ENCODE measurements at places on chromosomes 16 and 17.
A peak's percentile ranks its signal among the peaks of the same experiment; 100 is the strongest.

GRCh38 chr16:28320741-28321140 lies 28.4 kb downstream of the SBK1 start:
- DNase-seq = no peak

GRCh38 chr16:52834736-52835465 lies 217.8 kb downstream of the CHD9NB start:
- no peak for DNase-seq

GRCh38 chr17:77391668-77392375 lies 251.1 kb downstream of the SEC14L1 start:
- no peak for DNase-seq

GRCh38 chr17:55587608-55588139 lies 76.4 kb upstream of the SMIM36 start:
- no peak for DNase-seq

DNA sequence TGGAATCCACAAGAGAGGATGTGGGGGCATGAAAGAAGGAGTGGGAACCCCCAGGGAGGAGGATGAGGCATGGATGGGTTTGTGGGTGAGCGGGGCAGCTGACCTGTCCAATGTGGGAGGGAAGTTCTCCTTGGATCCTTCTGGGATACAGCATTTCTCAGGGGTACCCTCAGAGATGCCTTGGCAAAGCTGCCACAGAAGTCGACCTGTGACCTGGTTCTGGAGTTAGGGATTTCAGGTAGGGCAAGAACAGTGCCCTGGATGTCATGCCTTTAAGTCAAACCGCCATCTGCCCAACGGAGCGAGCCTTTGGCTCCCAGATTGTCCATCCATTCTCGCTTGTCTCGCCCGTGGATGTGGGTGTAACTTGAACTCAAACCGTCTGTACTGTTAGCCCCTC lies 30.0 kb downstream of the WSCD1 start:
- DNase-seq = no peak

- no peak for DNase-seq
Observed at GRCh38 chr17:29303386-29303785, 9.4 kb upstream of the NUFIP2 start.

DNA sequence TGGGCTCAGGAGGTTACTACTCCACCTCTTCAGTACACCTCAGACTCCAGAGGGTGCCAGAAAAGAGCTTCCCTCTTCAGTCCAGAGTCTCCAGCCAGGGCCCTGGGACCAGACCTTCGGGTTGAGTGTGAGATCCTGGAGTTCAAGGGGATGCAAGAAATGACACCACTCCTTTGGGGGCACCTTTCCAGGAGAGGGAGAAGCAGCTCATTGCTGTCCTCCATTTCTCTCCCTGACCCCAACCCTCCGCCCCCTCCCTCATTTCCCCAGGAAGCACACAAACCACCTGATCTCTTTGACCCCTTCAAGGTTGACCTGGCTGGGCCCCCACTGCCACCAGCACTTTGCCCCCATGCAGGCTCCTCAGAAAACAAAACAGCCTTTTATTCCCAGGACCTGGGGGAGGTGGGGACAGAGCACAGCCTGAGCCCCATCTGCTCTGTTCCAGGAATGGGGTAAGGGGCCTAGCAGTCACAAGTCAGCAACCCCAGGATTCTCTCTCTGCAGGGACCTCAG lies 21.4 kb downstream of the CDH5 start:
- DNase-seq = no peak

- DNase-seq = peak; percentile 30
Observed at GRCh38 chr17:18257982-18258355, 569 bp downstream of the FLII start.

- DNase-seq = no peak
Observed at GRCh38 chr16:23298290-23298915, 3.7 kb upstream of the SCNN1B start.

DNA sequence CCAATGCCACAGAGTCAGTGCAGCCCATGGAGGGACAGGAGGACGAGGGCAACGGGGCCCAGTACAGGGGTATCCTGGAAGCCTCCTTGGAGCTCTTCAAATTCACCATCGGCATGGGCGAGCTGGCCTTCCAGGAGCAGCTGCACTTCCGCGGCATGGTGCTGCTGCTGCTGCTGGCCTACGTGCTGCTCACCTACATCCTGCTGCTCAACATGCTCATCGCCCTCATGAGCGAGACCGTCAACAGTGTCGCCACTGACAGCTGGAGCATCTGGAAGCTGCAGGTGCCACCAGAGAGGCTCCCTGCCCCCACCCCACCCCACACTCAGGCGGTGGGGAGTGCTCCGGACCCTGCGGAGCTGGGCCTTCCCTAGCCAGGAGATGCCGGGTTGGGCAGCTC lies 16.6 kb downstream of the TRPV2 start:
- DNase-seq = no peak

GRCh38 chr17:73770115-73770848 lies 126.0 kb upstream of the SDK2 start:
- peak; percentile 61 for DNase-seq

GRCh38 chr16:89081556-89081955 lies 12.1 kb upstream of the ACSF3 start:
- DNase-seq = no peak

DNA sequence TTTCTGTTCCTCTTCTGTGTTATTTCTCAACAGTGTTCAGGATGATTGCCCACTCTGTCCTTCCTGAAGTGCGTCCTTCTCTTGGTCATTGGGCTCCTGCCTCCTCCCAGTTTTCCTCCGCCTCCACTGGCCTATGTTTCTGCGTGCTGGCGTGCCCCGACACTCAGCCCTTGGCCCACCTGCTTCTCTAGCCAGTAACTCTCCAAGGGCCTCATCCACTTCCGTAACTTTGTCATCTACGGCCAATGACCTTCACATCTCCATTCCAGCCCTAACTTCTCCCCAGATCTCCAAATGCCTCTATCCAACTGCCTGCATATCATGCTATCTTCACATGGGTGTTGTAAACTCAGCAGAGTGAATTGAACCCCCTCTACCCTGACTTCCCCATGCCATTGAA lies 39.6 kb upstream of the RPL38 start:
- no peak for DNase-seq

DNA sequence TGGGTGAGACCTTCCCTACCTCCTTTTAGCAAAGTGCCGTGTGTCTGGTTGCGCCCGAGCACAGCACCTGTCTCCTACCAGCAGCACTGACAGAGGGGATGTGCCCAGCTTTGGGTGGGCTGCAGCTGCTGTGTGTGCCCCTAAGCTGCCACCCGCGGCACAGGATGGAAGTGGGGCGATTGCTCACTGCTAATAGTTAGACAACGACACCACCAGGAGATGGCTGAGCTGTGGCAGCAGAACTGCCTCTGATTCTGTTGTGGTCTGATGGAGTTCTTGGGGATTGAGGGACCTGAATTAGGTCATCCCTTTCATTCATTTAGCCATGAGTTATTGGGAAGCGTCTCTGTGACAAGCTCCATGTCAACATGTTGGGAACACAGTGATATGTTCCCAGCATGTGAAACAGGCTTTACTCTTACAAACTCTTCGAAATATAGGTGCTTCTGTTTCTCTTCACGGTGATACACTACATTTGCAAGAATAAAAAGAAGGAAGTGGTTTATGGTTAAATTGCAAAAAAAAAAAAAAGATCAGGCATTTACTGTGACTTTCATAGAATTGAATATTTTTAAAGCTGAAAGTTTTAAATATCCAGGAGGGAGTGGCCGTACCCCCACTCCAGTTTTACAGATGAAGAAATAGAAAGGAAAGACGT lies 184.4 kb downstream of the MAF start:
- no peak for DNase-seq

- no peak for DNase-seq
Observed at GRCh38 chr17:31394544-31394943, 3.1 kb downstream of the RAB11FIP4 start.

- no peak for DNase-seq
Observed at GRCh38 chr17:31479062-31479408, 87.6 kb downstream of the RAB11FIP4 start.

- no peak for DNase-seq
Observed at GRCh38 chr16:17359788-17360390, 110.9 kb downstream of the XYLT1 start.

DNA sequence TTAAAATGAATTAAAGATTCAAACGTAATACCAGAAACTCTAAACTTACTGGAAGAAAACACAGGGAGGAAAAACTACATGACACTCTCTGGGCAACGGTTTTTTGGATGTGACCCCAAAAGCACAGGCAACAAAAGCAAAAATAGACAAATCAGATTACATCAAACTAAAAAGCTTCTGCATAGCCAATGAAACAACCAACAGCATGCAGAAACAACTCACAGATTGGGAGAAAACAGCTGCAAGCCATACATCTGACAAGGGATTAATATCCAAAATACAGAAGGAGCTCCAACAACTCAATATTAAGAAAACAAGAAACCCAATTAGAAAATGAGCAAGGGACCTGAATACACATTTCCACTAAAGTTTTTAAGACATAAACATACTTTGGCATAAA lies 69.2 kb upstream of the ALOX12 start:
- DNase-seq = no peak

DNA sequence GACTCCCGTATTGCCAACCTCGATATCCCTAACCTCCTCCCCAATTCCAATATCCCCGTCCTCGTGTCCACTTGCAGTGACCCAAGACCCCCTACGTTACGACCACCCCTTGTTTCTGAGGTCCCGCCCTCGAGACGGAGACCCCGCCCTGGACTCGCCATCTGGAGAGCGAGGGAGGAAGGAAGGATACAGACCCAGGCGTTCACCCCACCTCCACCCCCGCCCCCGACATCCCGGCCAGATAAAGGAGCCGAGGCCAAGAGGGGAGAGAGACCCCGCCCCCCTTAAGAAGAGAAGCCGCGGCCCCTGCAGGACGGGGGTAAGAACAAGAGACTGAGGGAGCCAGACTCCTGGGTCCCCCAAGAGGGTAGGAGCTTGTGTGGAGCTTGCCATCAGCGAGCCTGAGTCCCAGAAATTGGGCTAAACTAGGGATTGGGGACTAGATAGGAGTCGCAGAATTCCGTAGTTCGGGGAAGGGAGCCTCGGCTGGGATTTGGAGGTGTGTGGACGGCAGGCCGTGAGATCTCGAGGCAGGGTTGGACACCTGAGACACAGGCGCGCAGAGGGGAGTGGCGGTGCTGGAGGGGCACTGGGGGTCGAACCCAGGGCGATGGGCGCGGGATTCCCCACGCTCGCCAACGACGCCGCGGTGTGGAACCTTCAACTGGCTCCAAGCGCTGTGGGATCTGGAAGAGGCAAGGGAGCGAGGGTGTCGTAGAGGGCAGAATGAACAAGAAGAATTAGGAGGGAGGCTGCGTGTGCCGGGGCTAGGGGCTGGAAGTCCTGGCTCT lies at the start of gene BCL6B:
BCL6B (plus strand) TSS at position 270 of the 791 bp plus-strand sequence. CDS start 622 bp downstream, outside the sequence.
- no peak for DNase-seq

GRCh38 chr17:57266902-57267311 lies 10.6 kb downstream of the MSI2 start:
- no peak for DNase-seq

DNA sequence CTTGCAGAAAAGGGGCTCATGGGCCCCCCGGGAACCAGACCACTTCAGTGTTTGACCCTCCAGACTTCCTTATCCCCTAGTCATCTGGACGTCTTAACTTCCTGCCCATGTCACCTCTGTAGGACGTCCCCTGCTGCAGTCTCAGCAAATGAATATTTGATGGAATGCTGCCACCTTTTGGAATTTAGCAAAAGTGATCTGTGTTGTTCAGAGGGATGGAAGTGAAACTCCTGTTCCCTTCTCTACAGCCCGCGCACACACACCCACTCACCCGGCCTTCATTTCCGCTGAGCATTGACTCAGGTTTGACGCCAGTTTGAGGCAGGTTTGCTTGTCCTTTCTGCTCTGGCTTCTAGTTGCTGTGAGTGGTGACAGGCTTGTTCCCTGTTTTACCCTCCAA lies 507.2 kb upstream of the EEF2KMT start:
- DNase-seq = peak; percentile 8

- no peak for DNase-seq
Observed at GRCh38 chr17:45771271-45771959, 12.7 kb upstream of the CRHR1 start.

DNA sequence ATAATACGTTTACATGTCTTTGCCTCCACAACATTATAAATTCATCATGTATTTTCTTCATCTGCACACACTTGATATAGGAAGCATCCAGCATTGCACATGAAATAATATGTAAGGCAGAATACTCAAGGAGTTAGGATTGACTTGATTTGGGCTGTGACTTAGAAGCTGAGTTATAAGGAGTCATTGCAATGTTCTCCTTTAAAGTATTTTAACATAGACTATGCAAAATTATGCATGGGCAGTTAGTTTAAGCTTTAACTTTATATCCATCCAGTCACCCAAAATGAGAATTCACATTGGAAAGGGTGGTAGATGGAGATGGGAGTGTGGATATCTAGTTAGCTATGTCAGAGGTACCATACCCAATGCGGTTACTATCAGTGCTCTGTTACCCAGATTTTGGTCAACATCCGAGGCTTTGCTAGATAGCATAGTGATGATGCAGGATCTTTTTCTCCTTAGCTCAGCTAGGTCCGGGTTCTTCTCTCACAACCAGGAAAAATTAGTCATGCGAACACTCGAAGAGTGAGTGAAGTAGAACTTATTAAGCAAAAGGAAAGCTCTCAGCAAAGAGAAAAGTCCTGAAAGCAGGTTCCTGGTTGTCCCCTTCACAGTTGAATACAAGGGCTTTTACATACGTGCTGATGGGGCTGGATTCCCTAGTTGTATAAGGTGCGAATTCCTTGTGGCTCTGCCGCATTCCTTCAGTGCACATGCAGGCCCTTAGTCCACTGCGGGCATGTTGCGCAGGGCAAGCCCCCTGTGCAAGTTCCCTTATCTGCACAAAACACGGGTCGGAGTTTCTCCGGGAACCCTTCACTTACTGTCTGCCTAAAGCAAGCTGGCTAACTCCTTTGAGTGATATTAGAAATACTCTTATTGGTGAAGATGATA lies 73.1 kb upstream of the FAM20A start:
- DNase-seq = no peak

DNA sequence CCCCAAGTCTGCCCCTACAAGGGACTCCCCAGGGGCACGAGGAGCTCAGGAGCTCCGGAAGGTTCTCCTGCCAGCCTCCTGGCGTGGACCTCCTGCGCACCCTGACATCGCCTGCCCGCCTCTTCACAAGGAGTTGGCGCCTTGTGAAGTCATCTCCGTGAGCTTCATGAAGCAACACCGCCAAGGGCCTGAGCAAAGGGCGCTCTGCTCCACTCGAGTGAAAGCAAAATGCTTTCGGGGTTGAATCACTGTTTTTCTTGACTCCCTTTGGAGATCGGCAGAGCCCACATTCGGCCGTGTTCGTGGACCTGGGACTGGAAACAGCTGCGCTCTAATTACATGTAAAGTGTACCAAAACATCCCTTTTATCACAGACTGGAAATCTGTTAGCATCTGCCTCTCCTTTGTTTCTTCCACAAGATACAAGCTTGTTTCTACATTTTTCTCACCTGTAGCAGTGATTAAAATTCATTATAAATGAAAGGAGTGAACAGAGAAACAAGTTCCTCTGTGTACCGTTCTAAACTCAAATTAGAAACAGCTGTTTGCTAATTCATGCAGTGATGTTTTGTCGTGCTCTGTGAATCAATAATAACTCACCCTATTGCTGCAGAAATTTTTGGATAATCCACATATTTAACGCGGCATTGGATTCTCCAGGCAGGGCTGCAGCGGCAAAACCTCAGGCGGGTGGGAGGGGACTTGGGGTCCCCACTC lies 203.3 kb downstream of the ZNF423 start:
- DNase-seq = no peak

GRCh38 chr17:50944902-50945720 lies 79.0 kb upstream of the TOB1 start:
- DNase-seq = no peak

GRCh38 chr16:85902366-85903155 lies 3.6 kb downstream of the IRF8 start:
- DNase-seq = no peak

- DNase-seq = no peak
Observed at GRCh38 chr17:74922172-74922571, 883 bp downstream of the USH1G start.
